ENCODE measurements at places on chromosomes 1 and 21. TPM values are rescaled to one million over a fixed set of nuclear protein-coding genes. Genes with fewer than 3 reads are reported as not detected.

- DNase-seq, result no peak
Measured at GRCh38 chr1:173590557-173590956, 12.3 kb downstream of the SLC9C2 start.

DNA sequence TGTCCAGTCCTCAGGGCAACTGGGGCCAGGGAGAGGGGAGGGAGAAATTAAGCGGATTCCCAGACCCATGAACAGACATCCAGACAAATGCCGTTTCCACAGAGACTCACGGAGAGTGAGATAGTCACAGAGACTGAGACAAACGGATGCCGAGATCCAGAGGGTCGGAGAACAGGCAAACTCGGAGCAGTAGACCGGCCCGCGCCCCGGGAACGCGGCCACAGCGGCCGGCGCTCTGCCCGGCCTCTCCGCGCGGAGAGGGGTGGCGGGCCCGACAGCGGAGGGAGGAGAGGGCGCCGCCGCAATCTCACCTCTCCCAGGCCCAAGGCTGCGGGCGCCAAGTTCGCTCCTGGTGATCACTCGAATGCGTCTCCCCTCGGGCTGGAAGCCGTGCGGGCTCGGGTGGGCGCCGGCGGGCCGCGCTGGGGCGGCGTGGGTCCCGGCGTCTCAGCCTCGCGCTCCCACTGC is 831 bp upstream of the FOXD2 start:
- no peak for DNase-seq

The SLC26A9 gene
- 35.4 TPM for total RNA-seq

The SERINC2 gene
- total RNA-seq, result 0.70 TPM
